ENCODE measurements at places on chromosomes 1 and 21. TPM values are rescaled to one million over a fixed set of nuclear protein-coding genes. Genes with fewer than 3 reads are reported as not detected.
A peak's percentile ranks its signal among the peaks of the same experiment; 100 is the strongest.

- H3K4me1 ChIP-seq: peaks cover 3% of the 10 kb centered on the region
- no peaks in the 10 kb centered on the region for H3K27me3 ChIP-seq
- no peak overlapping the region for H3K27ac ChIP-seq
- no peak for DNase-seq
- H3K4me3 ChIP-seq: peak overlapping the region; percentile 77
- peaks cover 8% of the 10 kb centered on the region for H3K36me3 ChIP-seq
Measured at GRCh38 chr1:234601301-234602017, 8.5 kb downstream of the IRF2BP2 start.

- no peak overlapping the region for H3K4me3 ChIP-seq
- peaks cover 23% of the 10 kb centered on the region for H3K36me3 ChIP-seq
- H3K27ac ChIP-seq: no peak overlapping the region
Measured at GRCh38 chr1:152759453-152760173, 1.8 kb downstream of the KPRP start.

GRCh38 chr21:33751120-33751519, 108.8 kb downstream of the ITSN1 start:
- H3K4me3 ChIP-seq: no peak overlapping the region
- H3K27me3 ChIP-seq: no peaks in the 10 kb centered on the region
- H3K4me1 ChIP-seq: no peaks in the 10 kb centered on the region
- DNase-seq: no peak
- H3K27ac ChIP-seq: no peak overlapping the region
- H3K36me3 ChIP-seq: peaks cover 67% of the 10 kb centered on the region

DNA sequence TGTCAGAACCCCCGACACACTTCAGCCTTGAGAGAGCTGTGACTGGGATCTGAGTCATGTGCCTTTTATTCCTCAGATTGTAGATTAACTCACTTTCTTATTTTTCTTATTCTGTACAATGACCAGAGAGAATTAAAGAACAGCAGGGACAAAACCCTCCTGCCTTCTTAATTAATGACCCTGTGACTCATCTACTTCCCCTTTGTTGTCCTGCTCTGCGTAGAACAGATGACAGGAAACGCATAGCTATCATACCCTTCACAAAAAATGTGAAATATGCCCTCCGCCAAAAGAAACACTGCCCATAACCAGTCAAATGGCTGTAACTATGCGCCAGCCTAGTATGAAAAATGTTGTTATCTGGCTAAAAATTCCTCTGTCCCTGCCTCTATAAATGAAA, 9.1 kb upstream of the PADI2 start:
- no peaks in the 10 kb centered on the region for H3K27me3 ChIP-seq
- no peak overlapping the region for H3K4me3 ChIP-seq
- no peaks in the 10 kb centered on the region for H3K36me3 ChIP-seq
- DNase-seq: no peak

GRCh38 chr1:208231881-208232661, 12.1 kb downstream of the PLXNA2 start:
- H3K27me3 ChIP-seq: no peaks in the 10 kb centered on the region
- H3K4me3 ChIP-seq: no peak overlapping the region
- no peaks in the 10 kb centered on the region for H3K36me3 ChIP-seq

The NBPF3 gene
- 16.2 TPM for total RNA-seq

The AK5 gene
- 2.6 TPM for total RNA-seq

- H3K27ac ChIP-seq: no peak overlapping the region
- no peaks in the 10 kb centered on the region for H3K36me3 ChIP-seq
- H3K27me3 ChIP-seq: peaks cover 34% of the 10 kb centered on the region
- DNase-seq: no peak
- H3K4me3 ChIP-seq: peak overlapping the region; percentile 84
Measured at GRCh38 chr1:212607206-212607912, 1.2 kb upstream of the ATF3 start.

The GBP6 gene
- total RNA-seq: not detected

GRCh38 chr1:223849352-223850254, 3.9 kb upstream of the TP53BP2 start:
- H3K27me3 ChIP-seq: no peaks in the 10 kb centered on the region
- H3K4me1 ChIP-seq: no peaks in the 10 kb centered on the region
- DNase-seq: no peak
- no peak overlapping the region for H3K27ac ChIP-seq
- no peak overlapping the region for H3K4me3 ChIP-seq

GRCh38 chr1:228443395-228443794, 26.7 kb upstream of the TRIM17 start:
- H3K4me3 ChIP-seq: no peak overlapping the region

The CADM3 gene
- 5.6 TPM for total RNA-seq

DNA sequence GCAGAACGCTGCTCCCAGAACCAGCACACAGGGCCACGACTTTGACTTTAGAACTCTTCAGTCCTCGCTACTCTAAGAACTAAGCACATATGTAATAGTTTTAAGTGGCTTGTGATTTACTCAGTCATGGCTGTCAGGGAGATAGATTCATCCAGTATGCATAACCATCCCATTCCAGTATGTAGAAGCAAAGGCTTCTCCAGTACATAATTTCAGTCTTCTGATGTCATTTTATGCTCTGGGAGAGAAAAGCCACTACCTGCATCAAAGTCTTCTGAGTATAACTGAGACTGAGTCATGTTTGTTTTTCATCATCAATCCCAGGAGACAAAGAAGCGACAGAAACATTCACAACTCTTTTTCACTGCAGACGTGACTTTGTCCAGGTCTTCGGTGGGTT, 885.7 kb downstream of the PLA2G4A start:
- H3K27ac ChIP-seq: no peak overlapping the region
- no peaks in the 10 kb centered on the region for H3K27me3 ChIP-seq
- H3K4me1 ChIP-seq: no peaks in the 10 kb centered on the region

DNA sequence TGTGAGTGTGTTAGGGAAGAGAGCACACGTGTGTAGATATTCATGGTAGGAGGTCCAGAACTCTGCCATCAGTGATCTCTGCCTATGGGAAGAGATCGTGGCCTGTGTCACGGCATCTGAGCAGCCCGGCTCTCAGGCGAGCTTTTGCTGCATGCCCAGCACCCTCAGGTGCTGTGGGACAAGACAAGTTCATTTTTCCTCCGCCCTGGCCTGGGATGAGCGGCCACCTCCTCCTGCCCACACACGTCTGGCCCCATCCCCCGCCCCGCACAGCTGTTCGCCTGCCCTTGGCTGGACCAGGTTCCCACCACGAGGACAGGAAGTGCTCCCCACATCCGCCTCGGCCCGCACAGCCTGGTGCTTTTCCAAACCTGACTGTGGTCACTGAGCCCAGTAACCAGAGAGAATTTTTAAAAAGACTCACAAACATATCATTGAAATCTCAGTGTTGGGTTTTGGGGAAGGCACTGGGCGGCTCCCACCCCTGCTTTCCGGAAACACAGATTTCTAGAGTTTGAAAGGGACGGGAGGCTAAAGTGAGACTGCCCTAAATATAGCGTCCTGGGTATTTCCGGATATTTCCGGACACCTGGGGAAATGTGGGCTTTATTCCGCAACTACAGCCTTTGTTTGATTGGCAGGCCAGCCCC, 18.0 kb downstream of the BMP8A start:
- no peak for DNase-seq
- no peak overlapping the region for H3K27ac ChIP-seq
- no peaks in the 10 kb centered on the region for H3K27me3 ChIP-seq
- no peaks in the 10 kb centered on the region for H3K36me3 ChIP-seq
- no peak overlapping the region for H3K4me3 ChIP-seq

The DENND2C gene
- total RNA-seq: 3.4 TPM

- no peaks in the 10 kb centered on the region for H3K27me3 ChIP-seq
- no peak overlapping the region for H3K27ac ChIP-seq
- H3K4me3 ChIP-seq: no peak overlapping the region
- no peaks in the 10 kb centered on the region for H3K4me1 ChIP-seq
- peaks cover 15% of the 10 kb centered on the region for H3K36me3 ChIP-seq
Measured at GRCh38 chr1:51926171-51926812, 47.8 kb upstream of the NRDC start.

DNA sequence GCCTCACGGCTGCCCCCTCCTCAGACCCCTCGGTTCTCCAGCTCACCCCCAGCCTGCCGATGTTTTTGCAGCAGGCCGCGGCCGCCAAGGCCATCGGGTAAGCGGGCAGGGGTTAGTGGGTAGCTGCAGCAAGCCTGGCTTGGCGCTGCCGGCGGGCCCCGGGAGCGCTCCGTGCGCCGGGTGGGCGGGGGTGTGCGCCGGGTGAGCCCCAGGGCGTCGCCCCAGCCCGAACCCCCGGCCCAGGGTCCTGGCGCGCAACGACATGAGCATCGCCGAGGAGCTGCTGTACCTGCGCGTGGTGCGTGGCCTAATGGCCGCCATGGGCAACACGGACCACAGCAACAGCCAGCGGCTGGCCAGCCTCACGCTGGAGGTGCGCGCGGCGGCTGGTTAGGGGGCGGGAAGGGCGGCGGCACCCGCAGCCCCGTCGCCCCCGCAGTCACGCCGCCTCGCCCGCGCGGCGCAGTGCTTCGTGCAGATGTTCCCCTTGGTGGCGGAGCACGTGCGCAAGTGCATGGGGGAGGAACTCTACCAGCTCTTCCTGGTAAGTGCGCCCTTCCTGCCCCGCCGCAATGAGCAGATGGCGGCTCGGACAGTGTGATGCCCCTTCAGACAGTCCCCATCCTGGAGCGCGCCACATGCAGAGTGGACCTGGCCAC, 6.5 kb downstream of the RNU5D-1 start:
- H3K27ac ChIP-seq: no peak overlapping the region
- no peaks in the 10 kb centered on the region for H3K4me1 ChIP-seq
- H3K4me3 ChIP-seq: no peak overlapping the region
- no peaks in the 10 kb centered on the region for H3K27me3 ChIP-seq
- no peaks in the 10 kb centered on the region for H3K36me3 ChIP-seq
- DNase-seq: no peak

- 0 out of 2 replicates have a peak, but pooled peaks cover 2% of the 10 kb centered on the region for H3K4me1 ChIP-seq
- peaks cover 18% of the 10 kb centered on the region for H3K36me3 ChIP-seq
- H3K4me3 ChIP-seq: no peak overlapping the region
- no peaks in the 10 kb centered on the region for H3K27me3 ChIP-seq
- H3K27ac ChIP-seq: no peak overlapping the region
- DNase-seq: no peak
Measured at GRCh38 chr1:64147759-64148158, 55.7 kb upstream of the UBE2U start.

GRCh38 chr1:29920316-29920715, 684.0 kb downstream of the PTPRU start:
- H3K27me3 ChIP-seq: no peaks in the 10 kb centered on the region
- DNase-seq: no peak
- no peak overlapping the region for H3K4me3 ChIP-seq
- H3K4me1 ChIP-seq: peaks cover 5% of the 10 kb centered on the region
- no peaks in the 10 kb centered on the region for H3K36me3 ChIP-seq

The DCST1 gene
- total RNA-seq: not detected

- H3K27ac ChIP-seq: no peak overlapping the region
- H3K4me3 ChIP-seq: no peak overlapping the region
- no peaks in the 10 kb centered on the region for H3K36me3 ChIP-seq
Measured at GRCh38 chr21:35208810-35209517, 159.9 kb upstream of the RUNX1 start.

The ABCG1 gene
- total RNA-seq: 0.83 TPM

DNA sequence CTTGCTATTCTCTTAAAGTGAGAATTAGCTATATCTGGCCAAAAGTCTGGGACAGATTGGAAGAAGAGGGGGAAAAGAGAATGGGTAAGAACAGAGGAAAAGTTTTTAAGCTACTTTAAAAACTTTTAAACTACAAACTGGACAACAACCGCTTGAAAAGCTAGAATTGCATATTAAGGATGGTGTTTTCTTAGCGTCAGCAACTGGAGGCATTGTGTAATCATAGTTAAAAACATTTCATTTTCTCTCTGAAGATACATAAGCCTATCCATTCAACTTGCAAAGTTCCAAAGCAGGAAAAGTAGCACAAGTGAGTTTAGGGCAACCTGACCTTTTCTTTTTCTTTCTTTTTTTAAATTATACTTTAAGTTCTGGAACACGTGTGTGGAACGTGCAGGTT, 10.9 kb downstream of the PBX1 start:
- no peak for DNase-seq
- no peak overlapping the region for H3K4me3 ChIP-seq
- no peak overlapping the region for H3K27ac ChIP-seq
- H3K4me1 ChIP-seq: peaks cover 5% of the 10 kb centered on the region
- peaks cover 47% of the 10 kb centered on the region for H3K36me3 ChIP-seq
- H3K27me3 ChIP-seq: no peaks in the 10 kb centered on the region

The RGS16 gene
- 6.9 TPM for total RNA-seq

DNA sequence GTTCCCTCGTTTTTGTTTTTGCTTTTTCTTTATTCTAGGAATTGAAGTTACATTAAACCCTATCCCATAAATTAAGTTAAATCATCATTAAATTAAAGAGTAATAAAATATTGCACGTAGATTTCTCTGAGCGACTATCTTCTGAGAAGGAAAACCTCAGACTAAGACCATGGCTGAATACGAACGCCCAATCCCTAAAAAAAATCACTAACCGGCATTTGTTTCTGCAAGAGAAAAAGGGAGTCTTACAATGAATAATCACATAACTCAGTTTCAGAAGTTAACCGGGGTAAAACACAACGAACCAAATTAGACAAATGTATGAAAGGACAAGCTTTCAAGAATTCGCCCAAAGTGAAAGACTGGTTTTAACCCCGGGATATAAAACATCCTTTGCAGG, 1.3 kb downstream of the PIK3R3 start:
- H3K4me1 ChIP-seq: peaks cover 4% of the 10 kb centered on the region
- no peak overlapping the region for H3K27ac ChIP-seq
- peak overlapping the region; percentile 75 for H3K4me3 ChIP-seq
- no peaks in the 10 kb centered on the region for H3K27me3 ChIP-seq

The KANK4 gene
- total RNA-seq: 0.11 TPM

The LCE3E gene
- total RNA-seq: not detected

DNA sequence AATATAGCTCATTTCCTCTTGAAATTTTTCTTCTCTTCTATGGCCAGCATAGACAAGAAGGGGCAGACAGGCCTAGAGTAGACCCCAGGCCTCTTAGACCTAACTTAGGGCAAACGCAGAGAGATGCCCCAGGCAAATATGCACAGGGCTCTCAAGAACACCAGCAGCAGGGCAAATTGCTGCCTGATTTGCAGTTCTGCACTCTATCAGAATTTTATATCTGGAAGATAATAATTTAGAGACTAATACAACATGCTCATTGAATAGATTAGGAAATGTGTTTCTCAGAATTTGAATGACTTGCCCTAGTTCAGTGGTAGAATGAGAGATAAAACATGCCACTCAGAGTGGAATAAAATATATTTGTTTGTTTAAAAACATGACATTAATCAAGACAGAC, 200.4 kb upstream of the ADGRL2 start:
- H3K27me3 ChIP-seq: no peaks in the 10 kb centered on the region
- H3K4me1 ChIP-seq: peaks cover 8% of the 10 kb centered on the region
- H3K36me3 ChIP-seq: no peaks in the 10 kb centered on the region
- no peak overlapping the region for H3K27ac ChIP-seq

- no peak overlapping the region for H3K27ac ChIP-seq
- H3K4me3 ChIP-seq: peak overlapping the region; percentile 48
- H3K4me1 ChIP-seq: no peaks in the 10 kb centered on the region
- peaks cover 23% of the 10 kb centered on the region for H3K27me3 ChIP-seq
- DNase-seq: peak; percentile 66
- H3K36me3 ChIP-seq: no peaks in the 10 kb centered on the region
Measured at GRCh38 chr1:175887521-175887920, 144.1 kb upstream of the TNR start.

DNA sequence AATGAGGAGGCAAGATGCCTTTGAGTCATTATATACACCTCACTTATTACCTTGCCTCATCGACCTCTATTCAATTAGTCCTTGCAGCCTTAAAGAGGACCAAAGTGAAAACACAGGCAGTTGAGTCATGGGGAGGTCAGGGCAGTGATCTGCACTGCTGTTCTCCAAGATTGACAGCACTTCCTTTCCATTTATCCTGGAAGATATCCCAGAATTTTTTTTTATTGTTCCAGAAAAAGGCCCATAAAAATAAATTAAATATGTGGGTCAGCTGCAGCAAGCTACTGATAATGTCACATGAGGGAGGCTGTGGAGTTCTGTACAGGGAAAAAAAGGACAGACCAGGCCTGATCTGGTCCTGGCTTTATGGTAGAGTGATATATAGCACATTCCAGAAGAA, 33.2 kb upstream of the CDC42BPA start:
- peaks cover 2% of the 10 kb centered on the region for H3K36me3 ChIP-seq
- H3K27me3 ChIP-seq: no peaks in the 10 kb centered on the region
- no peak overlapping the region for H3K27ac ChIP-seq
- H3K4me3 ChIP-seq: no peak overlapping the region

The RIPK4 gene
- total RNA-seq: 3.6 TPM
